SIG-M5 (cell line): ENCODE measurements at places on chromosomes 6 and 20.

- no peak for DNase-seq
Measured at GRCh38 chr6:16067568-16067967, 61.3 kb upstream of the MYLIP start.

DNA sequence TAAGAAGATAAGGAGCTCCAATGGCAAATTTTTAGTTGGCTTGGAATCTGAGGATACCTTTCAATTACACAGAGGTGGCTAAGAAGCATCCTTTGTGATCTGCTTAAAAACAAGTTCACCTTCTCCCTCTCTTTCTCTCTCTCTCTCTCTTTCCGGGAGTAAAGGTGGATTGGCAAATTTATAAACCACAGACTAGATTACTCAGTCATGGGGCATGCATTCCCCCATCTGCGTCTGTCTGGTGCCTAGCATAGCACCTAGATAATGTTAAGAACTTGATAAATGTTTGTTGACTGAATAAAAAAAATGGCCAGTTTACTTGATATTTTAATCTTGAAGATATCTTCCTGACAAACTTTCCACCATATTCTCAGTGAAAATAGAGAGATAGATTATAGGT lies 312.3 kb downstream of the CDC5L start:
- no peak for DNase-seq

- no peak for DNase-seq
Measured at GRCh38 chr20:51348876-51349275, 193.6 kb downstream of the NFATC2 start.

- no peak for DNase-seq
Measured at GRCh38 chr20:4383961-4384360, 337.7 kb upstream of the PRND start.

- DNase-seq = no peak
Measured at GRCh38 chr6:6886886-6887285, 220.9 kb upstream of the RREB1 start.

DNA sequence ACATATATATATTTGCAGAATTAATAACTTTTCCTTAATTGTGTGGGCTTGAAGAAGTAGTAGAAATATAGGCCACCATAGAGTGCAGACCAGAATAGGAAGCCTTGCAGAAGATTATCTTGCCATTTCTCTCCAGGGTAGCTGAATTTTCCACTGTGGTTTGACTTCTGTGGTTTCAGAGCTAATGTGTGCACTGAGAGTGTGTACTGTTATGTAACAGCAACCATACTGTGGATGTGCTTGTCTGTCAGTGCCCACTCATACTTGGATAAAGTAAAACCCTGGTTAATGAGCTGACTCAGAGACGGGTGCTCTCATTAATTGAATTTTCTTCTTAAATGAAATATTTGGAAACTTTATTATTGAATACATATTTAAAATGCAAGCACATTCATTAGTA lies 57.2 kb downstream of the CEP43 start:
- DNase-seq = peak; percentile 32

DNA sequence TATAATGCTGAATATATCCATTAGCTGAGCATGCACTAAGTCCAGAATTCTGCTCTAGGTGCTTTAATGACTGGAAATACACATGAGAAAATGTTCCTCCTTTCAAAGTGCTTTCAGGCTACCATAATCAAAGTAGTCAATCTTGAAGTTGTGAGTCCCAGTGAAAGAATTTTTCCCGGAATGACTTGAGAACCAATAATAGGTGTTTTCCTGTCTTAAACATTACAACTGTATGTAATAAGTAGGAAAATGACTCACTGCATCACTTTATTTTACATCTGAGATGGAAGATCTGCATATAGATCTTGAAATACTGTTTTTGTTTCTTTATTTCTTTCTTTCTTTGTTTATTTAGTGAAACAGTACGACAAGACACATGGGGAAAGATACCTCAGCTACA lies 437.4 kb upstream of the JAG1 start:
- no peak for DNase-seq

DNA sequence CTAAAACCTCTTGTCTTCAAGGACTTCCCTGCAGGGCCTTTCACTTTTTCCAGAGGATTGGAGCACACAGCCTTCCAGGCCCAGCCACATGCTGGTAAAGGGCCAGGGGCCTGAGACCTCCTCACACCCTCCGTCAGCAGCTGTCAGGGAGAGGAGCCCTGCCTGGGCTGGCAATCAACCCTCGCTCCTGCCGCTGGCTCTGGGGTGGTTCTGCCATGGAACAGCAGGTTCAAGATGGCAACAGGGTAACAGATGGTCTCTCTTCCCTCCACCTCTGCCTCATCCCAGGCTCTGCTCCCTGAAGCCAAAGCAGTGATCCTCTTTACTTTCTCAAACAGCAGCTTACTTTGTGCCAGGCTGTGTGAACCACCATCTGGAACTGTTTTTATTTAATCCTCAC lies 23.8 kb downstream of the PCNA start:
- no peak for DNase-seq

- DNase-seq = no peak
Measured at GRCh38 chr6:116866281-116866871, 10.7 kb upstream of the RFX6 start.

DNA sequence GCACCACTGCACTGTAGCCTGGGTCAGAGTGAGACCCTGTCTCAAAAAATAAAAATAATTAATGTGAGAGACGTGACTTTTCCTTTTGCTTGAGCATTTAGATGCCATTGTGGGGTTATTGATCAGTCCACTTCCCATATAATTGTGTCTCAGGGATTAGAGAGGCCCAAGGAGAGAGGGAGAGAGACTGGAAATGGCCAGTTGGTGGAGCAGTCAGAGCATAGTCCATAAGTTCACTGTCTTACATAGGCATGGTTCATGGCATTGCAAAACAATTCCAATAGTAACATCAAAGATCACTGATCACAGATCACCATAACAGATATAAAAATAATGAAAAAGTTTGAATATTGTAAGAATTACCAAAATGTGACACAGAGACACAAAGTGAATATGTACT lies 15.2 kb upstream of the SDHAF4 start:
- no peak for DNase-seq

DNA sequence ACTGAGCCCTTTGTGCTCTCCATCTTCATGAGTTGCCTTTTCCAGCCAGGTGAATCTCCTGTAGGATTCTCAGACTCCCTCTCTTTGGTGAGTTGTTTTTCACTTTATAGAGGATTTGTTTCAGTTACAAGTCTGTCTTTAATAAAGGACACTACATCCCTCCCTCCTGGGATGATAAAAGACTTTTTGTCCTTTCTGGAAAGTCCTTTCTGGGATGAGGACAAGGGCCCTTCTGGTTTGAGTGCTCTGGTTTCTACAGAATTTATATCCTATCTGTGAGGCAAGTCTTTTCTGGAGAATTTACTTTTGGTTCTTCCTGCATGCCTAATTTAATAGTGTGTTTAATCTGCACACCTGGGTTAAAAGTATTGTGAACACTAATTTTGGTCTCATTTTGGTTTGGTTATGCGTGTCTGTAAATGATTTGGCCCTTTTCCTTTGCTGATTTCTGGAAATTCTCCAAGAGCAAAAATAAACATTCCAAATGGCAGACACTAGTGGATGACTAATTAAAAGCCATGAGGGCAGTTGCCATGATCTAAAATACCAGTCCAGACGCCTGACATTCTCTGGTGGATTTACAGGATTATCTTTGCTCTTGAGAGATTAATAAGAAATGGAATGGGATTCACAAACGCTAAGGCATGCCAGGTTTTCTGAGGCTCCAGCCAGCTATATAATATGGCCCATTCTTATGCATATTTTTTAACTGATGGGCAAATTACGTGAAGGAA lies 44.8 kb downstream of the TCP11 start:
- no peak for DNase-seq

GRCh38 chr6:105428342-105428957 lies 25.6 kb upstream of the PREP start:
- DNase-seq = no peak

DNA sequence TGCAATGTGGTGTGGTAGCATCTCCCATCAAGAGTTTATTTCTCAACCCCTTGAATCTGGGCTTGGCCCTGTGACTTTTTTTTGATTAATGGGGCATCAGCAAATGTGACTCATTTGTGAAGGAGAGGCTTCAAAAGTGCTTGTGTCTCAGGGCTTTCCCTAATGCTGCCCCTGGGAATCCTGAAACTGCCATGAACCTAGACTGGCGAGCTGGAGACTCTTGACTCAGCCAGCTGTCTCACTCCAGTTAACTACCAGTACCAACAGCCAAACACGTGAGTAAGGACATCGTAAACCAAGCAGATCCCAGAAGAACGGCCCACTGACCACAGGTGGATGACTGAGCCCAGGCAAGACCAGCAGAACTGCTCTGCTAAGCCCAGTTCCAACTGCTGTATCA lies 72.8 kb upstream of the ADTRP start:
- no peak for DNase-seq

- no peak for DNase-seq
Measured at GRCh38 chr6:42075159-42075838, 25.0 kb downstream of the TAF8 start.

DNA sequence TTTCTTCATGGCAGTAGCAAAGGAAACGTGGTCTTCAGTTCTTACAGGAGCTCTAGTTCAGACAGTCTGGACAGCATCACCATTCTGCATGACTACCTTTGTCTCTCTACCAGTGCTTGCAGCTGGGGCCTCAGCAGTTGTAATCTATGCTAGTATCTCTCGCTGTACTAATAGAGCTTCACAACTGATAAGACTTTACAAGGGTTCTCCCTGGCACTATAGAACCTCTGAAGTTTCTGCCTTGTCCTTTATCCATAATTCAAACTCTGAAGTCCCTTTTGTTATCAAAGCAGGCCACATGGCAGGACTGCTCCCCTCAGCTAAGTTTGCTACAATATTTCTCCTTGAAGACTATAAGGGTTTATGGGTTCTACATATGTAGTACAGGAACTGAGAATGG lies 842.1 kb upstream of the ADGRB3 start:
- DNase-seq = no peak

GRCh38 chr6:162099685-162100084 lies 627.9 kb downstream of the PRKN start:
- no peak for DNase-seq

DNA sequence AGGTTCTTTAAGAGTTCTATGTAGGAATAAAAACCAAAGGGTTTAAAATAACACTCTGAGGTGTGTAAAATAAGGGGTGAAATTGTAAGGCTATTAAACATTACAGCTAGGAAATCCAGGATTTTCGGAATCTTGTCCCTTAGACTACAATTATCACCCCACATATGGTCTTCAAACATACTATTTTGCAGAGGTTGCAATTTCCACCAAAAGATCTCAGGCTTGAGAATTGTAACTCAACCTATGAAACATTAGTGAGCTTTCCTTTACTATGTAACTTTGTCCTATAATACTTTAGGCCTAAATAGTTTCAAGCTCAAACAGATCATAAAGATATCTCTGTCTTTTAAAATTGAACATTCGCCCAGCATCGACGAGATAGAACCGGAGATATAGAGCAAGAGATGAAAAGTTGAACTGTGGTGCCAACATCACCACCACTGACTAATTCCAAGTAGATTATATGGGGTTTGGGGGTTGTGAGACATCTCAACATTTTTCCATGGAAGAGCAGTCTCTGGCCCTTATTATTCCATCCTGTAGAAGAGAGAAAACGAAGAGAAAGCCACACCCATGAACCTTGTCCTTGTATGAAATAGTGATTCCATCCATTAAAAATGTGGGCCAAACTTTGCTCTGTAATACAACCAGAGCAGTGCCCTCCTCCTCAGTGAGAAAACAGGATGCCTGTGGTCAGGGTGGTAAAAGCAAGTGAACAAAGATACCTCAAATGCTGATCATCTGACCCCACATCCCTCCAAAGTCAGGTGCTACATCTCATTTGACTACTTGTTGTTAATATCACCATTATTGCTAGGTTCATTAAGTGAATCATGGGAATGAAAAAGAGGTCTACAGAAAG lies 284.5 kb upstream of the GJE1 start:
- no peak for DNase-seq

- DNase-seq = no peak
Measured at GRCh38 chr20:57655809-57656155, 35.6 kb upstream of the ZBP1 start.

GRCh38 chr6:44135173-44135758 lies 7.9 kb downstream of the TMEM63B start:
- no peak for DNase-seq

DNA sequence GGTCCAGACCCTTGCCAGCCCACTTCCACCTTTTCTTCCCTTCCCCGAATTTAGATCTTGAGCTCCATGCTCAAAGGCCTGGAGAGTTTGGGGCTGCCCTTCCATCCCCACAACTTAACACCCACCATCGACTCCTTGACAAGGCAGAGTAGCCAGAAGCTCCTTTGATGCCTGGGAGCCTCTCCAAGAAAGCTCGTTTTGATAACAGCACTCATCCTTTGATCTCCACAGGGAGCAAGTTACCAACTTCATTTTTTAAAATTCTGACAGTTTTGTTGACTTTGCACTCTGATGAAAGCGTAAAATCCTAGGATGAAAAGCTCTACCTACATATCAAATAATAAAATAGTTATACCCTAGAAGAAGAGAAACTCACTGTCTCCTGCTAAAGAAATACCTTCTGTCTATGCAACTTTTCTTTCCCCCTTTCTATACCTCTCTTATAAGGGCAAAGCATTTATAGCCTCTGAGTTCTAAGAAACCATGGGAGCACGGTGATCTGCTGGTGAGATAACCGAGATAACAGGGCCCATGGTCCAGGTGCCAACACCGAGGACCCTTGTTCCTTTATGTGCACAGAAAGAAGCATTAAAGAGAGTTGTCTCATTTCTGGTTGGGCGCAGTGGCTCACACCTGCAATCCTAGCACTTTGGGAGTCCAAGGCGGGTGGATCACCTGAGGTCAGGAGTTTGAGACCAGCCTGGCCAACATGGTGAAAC lies 134.9 kb downstream of the UST start:
- no peak for DNase-seq

DNA sequence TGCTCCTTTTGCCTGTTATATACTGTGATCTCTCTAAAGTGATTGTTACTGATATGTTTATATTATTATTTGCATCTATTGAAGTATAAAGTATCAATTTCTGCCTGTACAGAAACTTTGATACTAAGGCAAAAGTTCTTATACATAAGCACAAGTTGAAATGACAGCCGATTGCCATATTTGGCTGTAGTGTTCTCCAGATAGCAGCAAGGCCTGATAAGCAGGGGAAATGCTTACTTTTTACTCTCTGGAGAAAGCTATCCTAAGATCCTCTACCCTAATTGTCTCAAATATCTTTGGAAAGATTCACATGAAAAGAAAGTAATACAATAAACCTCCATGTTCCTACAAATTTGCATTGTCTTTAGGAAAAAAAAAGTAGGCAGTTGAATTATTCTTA lies 31.4 kb downstream of the SENP6 start:
- no peak for DNase-seq

DNA sequence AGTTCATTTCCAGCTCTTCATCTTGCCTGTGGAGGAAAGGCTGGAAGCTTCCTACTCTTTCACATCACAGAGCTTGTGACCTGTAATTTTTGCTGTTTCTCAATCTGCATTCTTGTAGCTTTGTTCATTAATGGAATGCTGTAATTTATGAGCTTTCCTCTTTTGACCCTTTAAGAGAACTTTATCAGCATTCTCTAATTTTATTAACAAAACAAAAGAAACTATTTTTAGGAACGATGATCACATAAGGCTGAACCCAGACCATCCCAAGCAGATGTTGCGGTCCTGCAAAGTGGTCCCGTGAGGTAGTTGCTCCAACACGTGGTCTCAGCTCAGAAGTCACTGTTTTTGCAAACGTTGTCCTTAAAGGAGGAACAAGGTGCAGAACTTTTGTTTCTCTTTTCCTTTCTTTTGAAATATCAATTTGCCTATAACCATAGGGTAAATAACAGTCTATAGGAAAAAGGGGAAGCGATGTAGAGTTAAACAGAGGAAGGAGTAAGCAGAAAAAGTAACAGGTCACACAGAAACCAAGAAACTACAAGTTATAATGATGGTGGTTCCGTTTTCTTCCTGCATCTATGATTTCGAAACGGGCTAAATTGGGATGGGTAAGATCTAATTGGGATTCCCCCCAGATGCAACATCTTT lies 121.3 kb upstream of the PHACTR1 start:
- DNase-seq = peak; percentile 42
